Tibial nerve (tissue), 4 donors: ENCODE measurements at places on chromosomes 16 and 17.

DNA sequence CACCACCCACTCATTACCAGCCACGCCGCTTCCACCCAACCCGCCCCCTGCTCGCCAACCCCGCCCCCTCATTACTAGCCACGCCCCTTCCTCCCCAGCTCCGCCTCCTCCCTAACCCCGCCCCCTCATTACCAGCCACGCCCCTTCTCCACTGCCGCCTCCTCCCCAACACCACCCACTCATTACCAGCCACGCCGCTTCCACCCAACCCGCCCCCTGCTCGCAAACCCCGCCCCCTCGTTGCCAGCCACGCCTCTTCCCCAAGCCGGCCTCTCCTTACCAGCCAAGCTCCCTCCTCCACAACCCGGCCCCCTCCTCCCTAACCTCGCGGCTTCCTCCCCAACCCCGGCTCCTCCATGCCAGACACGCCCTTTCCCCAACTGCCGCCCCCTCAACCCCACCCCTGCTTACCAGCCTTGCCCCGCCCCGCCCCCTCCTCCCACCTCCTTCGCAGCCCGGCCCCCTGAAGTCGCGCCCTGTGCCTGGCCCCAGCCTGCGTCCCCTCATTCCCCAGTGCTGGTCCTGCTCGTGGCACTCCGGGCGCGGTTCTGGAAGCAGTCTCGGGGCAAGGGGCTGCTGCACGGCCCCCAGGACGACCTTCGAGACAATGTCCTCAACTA is 7.3 kb downstream of the SLC22A31 start:
- peaks cover 17% of the 10 kb centered on the region for H3K4me1 ChIP-seq
- no peak overlapping the region for H3K27ac ChIP-seq
- H3K4me3 ChIP-seq, result peak overlapping the region; percentile 44
- no peaks in the 10 kb centered on the region for H3K27me3 ChIP-seq
- no peak for DNase-seq

DNA sequence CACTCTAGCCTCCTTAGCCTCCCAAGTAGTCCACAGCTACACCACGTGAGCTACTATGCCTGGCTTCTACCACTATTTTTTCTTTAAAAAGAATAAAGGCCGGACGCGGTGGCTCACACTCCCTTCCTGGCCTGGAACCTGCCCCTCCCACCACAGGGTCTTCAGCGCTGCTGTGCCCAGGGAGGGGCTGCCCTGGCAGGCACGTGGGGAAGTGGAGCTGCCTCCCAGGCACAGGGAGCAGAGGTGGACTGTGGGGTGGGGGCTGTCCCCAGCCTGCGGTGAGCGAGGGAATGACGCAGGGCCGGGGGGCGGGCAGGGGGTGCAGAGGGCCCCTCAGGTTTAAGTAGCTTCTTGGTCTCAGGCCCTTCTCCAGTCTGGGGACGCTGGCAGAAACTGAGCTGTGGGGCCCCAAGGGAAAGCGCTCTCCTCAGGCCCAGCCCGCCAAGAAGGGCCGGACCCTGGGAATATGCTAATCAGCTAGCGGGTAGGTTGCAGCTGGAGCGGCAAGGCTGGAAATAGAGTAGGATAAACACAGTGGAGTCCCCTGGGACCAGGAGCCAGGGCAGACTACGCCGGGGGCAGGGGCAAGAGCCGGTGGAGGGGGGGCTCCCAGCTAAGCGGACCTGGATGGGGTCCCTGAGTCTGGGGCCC is 46.8 kb downstream of the TIMM22 start:
- H3K27me3 ChIP-seq, result no peaks in the 10 kb centered on the region
- DNase-seq, result no peak
- H3K4me3 ChIP-seq, result no peak overlapping the region
- H3K4me1 ChIP-seq, result peaks cover 13% of the 10 kb centered on the region

DNA sequence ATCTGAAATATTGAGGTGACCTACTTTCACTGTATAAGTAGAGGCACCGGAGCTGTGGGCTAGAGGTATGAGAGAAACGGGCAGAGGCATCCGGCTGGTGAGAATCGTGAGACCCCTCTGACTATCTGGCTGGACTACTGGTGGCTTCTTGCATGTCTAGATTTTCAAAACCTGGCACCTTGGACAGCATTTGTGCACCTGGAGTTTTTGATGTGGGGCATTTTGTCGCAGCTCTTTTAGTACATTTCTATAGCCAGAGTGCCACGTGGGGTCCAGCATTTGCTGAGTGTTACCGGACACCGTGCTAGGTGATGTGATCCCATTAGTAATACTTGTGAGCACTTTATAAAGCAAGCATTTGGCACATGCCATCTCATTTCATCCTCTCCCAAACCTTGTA is 32.6 kb upstream of the SHISA9 start:
- DNase-seq, result no peak
- H3K27me3 ChIP-seq, result no peaks in the 10 kb centered on the region
- no peak overlapping the region for H3K4me3 ChIP-seq
- H3K36me3 ChIP-seq, result no peaks in the 10 kb centered on the region
- no peaks in the 10 kb centered on the region for H3K4me1 ChIP-seq

DNA sequence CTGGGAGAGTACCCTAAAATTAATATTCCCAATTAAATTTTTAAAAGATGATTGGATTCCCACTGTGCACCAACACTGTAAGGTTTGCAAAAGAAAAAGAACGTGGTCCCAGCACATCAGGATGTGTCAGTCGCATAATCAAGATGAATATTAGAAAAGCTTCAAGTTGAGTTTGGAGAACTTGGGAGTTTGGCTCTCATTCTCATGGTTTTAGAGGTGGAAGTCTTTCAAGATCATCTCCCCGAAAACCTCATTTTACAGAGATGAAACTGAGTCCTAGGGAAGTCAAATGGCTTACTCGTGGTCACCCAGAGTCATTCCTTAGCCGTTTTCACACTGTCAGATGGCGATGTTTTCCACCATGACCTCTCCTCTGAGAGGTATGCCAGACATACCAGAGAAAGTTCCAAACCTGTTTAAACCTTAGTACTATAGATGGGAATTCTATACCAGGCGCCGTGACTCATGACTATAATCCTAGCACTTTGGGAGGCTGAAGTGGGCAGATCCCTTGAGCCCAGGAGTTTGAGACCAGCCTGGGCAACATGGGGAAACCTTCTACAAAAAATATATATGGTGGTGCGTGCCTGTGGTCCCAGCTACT is 1.2 kb downstream of the SEC14L1 start:
- peak overlapping the region; percentile 99 for H3K4me3 ChIP-seq
- no peaks in the 10 kb centered on the region for H3K27me3 ChIP-seq
- H3K4me1 ChIP-seq, result peaks cover 36% of the 10 kb centered on the region
- no peaks in the 10 kb centered on the region for H3K36me3 ChIP-seq

- no peaks in the 10 kb centered on the region for H3K4me1 ChIP-seq
- H3K27ac ChIP-seq, result no peak overlapping the region
- H3K4me3 ChIP-seq, result no peak overlapping the region
- H3K27me3 ChIP-seq, result no peaks in the 10 kb centered on the region
- DNase-seq, result no peak
- no peaks in the 10 kb centered on the region for H3K36me3 ChIP-seq
Observed at GRCh38 chr17:29665481-29665810, 42.7 kb upstream of the CORO6 start.

- H3K4me1 ChIP-seq, result no peaks in the 10 kb centered on the region
- no peak for DNase-seq
- peaks cover 3% of the 10 kb centered on the region for H3K36me3 ChIP-seq
Observed at GRCh38 chr17:76727745-76728456, 1.3 kb downstream of the METTL23 start.

GRCh38 chr16:4501071-4501478 is 24.9 kb downstream of the HMOX2 start:
- peaks cover 22% of the 10 kb centered on the region for H3K36me3 ChIP-seq
- peaks cover 31% of the 10 kb centered on the region for H3K4me1 ChIP-seq
- no peak overlapping the region for H3K27ac ChIP-seq

DNA sequence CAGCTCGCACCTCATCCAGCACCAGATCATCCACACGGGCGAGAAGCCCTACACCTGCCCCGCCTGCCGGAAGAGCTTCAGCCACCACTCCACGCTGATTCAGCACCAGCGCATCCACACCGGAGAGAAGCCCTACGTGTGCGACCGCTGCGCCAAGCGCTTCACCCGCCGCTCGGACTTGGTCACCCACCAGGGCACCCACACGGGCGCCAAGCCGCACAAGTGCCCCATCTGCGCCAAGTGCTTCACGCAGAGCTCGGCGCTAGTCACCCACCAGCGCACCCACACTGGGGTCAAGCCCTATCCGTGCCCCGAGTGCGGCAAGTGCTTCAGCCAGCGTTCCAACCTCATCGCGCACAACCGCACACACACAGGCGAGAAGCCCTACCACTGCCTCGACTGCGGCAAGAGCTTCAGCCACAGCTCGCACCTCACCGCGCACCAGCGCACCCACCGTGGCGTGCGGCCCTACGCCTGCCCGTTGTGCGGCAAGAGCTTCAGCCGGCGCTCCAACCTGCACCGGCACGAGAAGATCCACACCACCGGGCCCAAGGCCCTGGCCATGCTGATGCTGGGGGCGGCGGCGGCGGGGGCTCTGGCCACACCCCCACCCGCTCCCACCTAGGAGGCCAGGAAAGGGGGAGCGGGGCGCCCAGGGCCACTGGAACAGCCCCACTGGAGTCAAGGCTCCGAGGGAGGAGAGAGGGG is 7.5 kb downstream of the ZNF205 start:
- H3K27me3 ChIP-seq, result no peaks in the 10 kb centered on the region
- no peak overlapping the region for H3K4me3 ChIP-seq
- DNase-seq, result no peak
- H3K36me3 ChIP-seq, result peaks cover 64% of the 10 kb centered on the region

DNA sequence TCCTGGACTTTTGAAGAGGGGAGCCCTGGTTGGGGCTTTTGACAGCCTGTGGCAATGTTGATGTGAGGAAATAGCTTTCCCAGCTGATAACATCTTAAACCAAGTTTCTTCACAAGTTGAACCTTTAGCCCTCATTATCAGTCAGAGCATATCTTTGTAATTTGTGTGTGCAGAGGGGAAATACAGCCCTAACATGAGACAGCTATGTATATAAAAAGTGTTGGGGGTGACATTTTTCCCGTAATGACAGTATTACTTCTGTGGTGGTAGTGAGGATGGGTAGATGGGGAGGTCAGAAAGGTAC is 221.1 kb downstream of the FTO start:
- H3K4me1 ChIP-seq, result no peaks in the 10 kb centered on the region
- no peak overlapping the region for H3K4me3 ChIP-seq
- H3K36me3 ChIP-seq, result no peaks in the 10 kb centered on the region
- no peaks in the 10 kb centered on the region for H3K27me3 ChIP-seq
